Fibroblast of skin of right biceps (primary cell): ENCODE measurements at places on chromosomes 5 and 9.

- DNase-seq = no peak
These were observed 449 bp upstream of the ADCY2 start for GRCh38 chr5:7395432-7395946.

GRCh38 chr9:87657190-87657589, 68.7 kb upstream of the CTSL start:
- no peak for DNase-seq

GRCh38 chr9:36980148-36980974, 53.7 kb downstream of the PAX5 start:
- DNase-seq = no peak

DNA sequence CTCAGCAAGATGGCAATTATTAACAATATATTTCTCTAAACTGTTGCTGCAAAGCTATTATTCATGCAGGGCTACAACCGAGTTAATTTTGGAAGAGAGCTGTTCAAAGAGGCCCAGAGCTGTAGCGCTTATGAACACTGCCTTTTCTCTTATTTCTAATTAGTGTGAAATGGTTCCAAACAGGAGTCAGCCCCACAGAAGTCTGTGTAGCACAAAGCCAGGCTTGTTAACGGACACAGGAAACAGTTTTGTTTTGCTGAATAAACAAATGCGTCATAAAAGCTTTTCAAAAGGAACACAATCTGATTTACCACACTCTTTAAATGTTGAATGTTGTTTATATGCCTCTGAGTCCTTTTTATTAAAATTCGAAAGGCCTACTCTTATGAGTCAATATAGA, 396.5 kb downstream of the ANXA1 start:
- no peak for DNase-seq

DNA sequence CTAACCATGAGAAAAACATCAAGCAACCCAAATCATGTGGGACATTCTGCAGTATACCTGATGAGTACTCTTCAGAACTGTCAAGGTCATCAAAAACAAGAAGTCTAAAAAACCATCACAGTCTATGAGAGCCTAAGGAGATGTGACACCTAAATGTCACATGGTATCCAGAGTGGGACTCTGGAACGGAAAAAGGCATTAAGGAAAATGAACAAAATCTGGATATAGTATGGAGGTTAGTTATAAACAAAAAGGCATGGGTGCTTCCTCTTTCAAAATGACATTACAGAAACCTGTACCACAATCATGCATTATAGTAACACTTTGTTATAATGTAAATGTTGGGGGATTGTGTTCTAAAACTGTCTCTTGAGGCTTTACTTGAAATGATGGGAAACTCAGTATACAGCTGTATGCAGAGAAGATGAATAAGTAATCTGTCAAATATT, 47.4 kb downstream of the PRKACG start:
- no peak for DNase-seq

DNA sequence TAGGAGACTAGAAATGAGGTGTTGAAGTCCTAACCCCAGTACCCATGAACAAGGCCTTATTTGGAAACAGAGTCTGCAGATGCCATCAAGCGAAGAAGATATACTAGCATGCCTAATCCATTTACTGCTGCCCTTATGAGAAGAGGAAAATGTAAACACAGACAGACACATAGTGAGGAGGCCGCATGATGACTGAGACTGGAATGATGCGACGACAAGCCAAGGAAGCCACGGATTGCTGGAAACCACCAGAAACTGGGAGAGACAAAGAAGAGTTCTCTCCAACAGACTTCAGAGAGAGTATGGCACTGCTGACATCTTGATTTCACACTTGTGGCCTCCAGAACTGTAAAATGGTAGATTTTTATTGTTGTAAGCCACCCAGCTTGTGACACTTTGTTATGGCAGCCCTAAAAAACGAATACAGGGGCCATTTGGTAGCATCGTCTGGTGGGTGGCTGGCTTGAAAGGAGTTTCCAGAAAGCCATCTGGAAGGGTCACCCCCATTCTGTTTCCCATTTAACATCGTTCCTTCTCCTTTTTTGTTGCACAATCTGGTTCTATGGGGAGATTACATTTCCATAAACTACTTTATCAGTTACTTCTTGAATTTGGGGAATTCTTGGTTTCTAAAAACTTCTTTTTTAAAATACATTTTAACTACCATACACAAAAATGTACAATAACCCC, 193.1 kb downstream of the HSD17B3 start:
- peak; percentile 76 for DNase-seq

- DNase-seq = peak; percentile 73
These were observed 54.7 kb downstream of the SEMA4D start for GRCh38 chr9:89442981-89443814.

DNA sequence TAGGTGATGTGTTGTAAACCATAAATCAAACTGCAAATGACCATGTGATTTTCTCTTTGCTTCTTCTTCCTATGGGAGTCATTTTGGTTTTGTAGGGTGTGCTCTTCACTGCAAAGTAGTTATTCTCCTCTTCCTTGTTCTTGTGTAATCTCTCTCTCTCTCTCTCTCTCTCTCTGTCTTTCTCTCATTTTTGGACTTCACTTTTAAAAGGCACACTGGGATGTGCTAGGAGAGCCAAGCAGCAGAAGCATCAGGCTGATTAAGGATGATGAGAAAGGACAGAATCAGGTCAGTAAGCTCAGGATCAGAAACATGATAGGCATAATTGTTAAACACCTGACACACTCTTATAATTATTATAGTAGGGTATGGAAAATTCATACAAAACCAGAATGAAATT, 505.3 kb upstream of the ZNF608 start:
- no peak for DNase-seq

- DNase-seq = no peak
These were observed 45.7 kb upstream of the IRX2 start for GRCh38 chr5:2797160-2797559.

GRCh38 chr5:135565266-135565665, 13.5 kb downstream of the CXCL14 start:
- DNase-seq = peak; percentile 42

DNA sequence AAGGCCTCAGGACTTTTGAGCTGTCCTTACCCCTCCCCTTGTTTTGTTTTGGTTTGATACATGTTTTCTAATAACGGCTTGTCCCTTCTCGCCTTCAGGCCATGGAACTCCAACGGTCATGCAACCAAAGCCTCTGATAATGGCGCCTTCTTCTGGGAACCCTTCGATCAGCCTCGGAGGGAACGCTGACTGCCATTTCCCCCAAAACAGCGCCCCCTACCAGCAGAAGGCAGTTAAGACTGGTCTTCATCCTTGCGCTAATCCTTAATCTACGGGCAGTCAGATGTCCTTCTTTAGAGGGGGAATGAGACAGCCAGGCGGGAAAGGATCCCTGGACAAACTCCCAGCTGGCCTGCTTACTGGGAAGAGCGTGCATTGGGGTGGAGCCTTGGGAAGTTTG, 276.6 kb downstream of the ICE1 start:
- no peak for DNase-seq

GRCh38 chr5:171667341-171668096, 118.1 kb upstream of the SMIM23 start:
- DNase-seq = peak; percentile 92

DNA sequence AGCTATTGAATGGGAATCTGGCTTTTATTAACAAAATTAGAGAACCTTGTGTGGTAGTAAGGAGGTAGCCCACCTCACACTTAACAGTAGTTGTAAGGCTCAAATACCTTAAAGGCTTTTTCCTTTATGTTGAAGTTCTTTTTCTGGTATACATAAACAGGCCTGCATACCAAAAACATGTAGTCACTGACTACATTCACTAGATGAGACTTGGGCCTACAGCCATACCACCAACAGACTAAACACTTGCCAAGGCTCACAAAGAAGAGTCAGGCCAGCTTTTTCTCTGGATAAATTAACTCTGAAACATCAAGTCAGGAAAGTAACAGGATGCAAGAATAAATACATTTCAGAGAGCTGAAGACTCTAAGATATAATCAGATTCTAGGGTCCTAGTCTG, 78.6 kb upstream of the MPDZ start:
- DNase-seq = peak; percentile 95

- peak; percentile 49 for DNase-seq
These were observed 6.9 kb downstream of the UGT3A2 start for GRCh38 chr5:36059571-36060419.

DNA sequence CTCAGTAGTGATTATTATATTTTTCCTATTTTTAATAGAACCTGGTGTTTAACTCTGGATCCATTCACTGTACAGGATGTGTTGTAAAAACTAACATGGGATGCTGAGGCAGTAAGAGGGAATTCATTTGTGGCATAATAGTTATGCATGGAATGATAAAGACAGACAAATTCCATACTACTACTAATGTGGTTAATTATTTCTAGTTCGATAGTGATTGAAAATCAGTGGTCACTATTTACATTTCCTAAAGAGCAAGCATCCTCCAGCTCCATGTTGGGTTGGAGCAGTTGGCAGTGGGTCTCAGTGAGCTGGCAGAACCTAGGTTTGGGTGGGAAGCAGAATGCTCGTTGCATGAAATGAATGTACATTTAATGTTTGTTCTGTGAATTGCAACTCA, 122.6 kb downstream of the SAXO1 start:
- DNase-seq = peak; percentile 37

DNA sequence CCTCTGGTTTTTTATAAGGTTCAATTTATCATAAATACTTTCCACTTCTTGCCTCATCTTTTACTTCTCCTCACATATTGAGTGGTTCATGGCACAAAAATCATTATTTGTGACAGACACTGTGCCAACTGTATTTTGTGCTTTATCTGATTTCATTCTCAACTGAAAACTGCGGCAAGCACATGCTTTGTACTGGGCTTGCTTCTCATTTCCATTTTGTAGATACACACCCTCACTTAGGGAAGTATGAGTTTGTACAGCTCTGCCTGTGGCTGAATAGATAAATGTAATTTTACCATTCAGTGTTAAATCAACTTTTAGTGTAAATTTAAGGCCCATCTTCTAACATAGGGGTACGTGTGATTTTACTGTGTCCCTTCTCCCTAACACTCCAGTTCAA, 83.6 kb downstream of the ANXA2R start:
- no peak for DNase-seq

GRCh38 chr9:86945728-86946200, 1.5 kb downstream of the GAS1 start:
- DNase-seq = peak; percentile 62

DNA sequence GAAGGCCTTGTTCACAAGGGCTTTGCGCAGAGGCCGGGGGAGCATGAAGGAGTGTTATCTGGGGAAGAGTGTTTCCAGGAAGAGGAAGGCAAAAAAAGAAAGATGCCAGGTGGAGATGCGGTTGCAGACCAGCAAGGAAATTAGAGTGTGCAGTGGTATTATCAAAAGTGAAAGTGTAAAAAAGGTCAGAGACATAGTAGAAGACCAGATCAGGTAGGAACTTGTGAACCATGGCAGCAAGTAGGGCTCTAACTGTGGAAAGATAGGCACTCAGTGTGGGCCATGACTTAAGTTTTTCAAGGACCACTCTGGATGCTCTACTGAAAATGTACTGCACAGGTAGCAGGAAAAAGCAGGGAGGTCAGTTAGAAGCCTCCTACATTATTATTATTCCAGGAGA, 90.1 kb upstream of the SPOCK1 start:
- DNase-seq = no peak

- peak; percentile 18 for DNase-seq
These were observed 134.8 kb upstream of the PPP1R2B start for GRCh38 chr5:156715287-156715686.

- no peak for DNase-seq
These were observed 27.6 kb downstream of the ATP10B start for GRCh38 chr5:160824301-160825001.

DNA sequence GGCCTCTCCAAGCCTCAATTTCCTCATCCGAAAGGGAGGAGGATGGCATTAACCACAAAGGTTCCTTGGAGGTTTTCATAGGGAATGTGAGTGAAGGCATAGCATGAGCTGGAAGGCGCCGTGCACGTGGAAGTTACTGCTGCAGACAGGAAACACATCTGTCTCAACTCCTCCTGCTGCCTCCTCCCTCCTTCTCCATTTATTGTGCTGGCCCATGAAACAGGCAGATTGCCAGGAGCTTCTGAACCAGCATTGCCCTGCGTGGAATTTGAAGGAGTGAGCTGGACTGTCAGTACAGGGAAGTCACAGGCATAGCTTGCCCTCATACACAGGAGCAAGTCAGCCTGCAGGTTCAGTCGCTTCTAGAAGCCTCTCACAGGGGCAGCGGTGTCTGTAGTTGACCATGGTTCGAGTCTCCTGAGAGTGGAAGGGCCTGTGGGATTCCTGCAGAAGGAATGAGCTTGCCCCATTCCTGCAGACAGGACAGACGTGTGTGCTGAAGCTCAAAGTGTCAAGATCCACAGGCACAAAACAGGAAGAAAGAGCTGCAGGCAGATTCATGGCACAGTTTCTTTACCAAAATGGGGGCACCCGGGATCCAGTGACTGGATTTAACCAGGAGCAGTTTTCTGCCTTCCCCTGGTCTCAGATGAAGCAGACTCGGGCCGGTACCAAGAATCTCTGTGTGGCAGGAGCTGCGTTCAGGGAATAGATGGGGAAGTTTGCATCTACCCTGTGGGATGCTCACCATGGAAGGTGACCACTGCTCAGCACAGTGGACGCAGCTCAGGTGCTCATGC, 48.7 kb upstream of the CTSL start:
- no peak for DNase-seq

- DNase-seq = no peak
These were observed 37.6 kb upstream of the GGTA1 start for GRCh38 chr9:121537283-121537682.

DNA sequence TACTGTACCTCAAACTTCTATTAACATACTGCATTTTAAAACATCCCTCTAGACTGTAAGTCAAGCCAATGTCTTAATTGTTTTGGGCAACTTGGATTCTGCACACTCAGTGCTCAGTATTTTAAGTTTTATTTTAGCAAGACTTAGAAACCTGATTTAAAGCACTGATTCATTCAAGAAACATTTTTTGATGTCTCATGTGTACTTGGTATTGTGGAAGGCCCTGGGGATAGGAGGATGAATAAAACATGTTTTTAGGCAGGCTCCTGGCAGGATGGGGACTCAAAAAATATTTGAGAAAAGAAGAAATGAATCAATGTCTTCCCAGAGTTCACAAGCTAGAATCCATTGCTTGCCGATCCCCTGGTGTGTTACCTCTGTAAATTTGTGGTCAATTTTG, 334.0 kb upstream of the PUM3 start:
- peak; percentile 60 for DNase-seq

DNA sequence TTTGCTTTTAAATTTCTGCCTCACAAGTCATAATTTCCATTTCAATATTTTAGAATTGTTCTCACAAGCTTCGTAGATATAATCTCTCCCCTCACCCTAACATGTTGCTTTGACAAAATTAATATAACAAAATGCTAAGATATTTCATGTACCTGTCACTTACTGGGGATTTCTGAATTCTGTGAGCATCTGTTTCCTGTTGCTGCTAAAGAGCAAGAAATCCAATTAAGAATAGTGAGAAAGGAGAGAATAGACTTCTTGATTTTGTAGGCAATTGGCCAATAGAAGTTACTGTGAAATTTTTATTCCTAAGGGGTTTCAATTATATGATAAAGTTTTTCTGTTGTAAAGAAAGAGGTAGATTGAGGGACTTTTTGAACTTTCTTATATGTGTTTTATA, 796.5 kb upstream of the ARRDC3 start:
- no peak for DNase-seq

DNA sequence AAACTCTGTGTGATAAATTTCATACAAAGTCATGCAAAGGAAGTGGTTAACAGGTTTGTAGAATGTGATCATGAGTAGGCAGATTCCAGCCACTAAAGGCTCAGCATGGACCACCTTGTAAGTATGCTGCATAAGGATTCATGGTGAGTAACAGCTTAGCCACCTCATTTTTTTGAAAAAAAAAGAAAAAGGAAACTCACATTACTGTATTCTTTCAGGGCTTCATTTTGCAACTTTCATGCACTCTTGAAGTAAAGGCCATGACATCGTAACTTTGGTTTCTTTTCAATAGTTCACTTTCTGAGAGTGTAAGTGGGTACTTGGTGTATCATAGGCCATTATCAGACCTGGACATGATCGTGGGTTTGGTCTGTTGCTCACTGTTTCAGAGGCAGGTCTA, 175.1 kb downstream of the PCSK1 start:
- peak; percentile 95 for DNase-seq
